ENCODE measurements at places on chromosomes 4 and X.

- H3K4me1 ChIP-seq, result no peaks in the 10 kb centered on the region
- H3K27me3 ChIP-seq, result no peaks in the 10 kb centered on the region
- H3K4me3 ChIP-seq, result no peak overlapping the region
- no peak overlapping the region for H3K27ac ChIP-seq
- DNase-seq, result no peak
Measured at GRCh38 chr4:71141125-71141524, 147.7 kb downstream of the DCK start.

GRCh38 chr4:165222651-165222994 lies 15.3 kb downstream of the KLHL2 start:
- peaks cover 11% of the 10 kb centered on the region for H3K4me1 ChIP-seq
- no peak for DNase-seq
- no peaks in the 10 kb centered on the region for H3K27me3 ChIP-seq

DNA sequence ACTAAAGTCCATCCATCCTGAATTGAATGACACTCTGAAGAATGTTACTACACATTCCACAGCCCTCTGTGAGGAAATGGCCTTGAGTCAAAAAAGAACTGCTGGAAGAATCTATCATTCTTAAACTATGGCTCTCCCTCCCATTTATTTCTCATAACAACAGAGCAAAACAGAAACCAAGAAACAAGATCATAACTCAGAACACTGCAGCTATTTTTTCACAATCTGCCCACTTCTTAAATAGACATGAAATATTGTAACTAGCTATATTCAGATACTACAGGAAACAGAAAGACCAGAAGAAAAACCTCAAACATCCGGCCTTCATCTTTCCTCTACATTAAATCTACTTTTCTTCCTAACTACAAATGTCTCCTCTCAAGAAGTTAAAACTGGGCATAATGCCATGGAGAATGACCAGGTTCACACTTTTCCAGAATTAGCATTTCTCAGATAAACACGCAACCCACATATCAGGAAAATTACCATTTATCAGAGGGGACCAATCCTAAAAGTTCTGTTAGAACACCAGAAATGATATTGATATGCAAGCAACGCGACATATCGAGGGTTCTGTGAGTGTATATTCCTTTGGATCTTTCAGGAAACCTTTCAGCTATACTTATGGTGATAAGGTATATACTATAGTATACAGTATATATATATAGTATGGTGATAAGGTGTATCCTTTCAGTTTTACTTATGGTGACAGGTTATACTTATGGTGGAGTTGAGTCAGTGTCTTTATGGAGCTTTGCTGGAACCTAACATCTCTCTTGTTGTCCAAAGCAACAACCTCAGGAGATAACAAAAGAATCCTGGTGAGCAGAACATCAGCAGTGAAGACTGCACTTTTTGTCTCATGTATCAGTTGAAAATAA lies 60.4 kb upstream of the IRF2 start:
- H3K27me3 ChIP-seq, result no peaks in the 10 kb centered on the region
- no peaks in the 10 kb centered on the region for H3K36me3 ChIP-seq
- no peak overlapping the region for H3K27ac ChIP-seq
- no peak overlapping the region for H3K4me3 ChIP-seq
- DNase-seq, result no peak
- peaks cover 7% of the 10 kb centered on the region for H3K4me1 ChIP-seq

DNA sequence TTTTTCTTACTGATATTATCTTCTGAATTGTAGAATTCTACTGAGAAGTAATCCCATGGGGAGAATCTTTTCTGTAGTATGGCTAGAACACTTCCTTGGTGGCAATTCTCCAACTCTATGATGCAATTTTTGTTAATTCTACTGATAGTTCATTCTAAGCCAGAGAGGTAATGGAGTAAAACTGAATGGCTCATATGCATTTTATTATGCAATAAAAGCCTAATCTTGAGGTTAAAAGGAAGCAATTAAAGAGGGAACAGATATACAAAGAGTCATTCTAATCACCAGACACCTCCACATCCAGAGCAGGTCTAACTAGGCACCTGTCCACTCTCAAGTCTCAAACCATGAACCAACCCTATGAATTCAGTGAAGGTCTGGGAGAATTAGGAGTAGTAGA lies 9.7 kb downstream of the RAP2C start:
- H3K27me3 ChIP-seq, result no peaks in the 10 kb centered on the region
- H3K27ac ChIP-seq, result no peak overlapping the region
- no peak for DNase-seq
- peaks cover 12% of the 10 kb centered on the region for H3K36me3 ChIP-seq
- H3K4me3 ChIP-seq, result no peak overlapping the region
- no peaks in the 10 kb centered on the region for H3K4me1 ChIP-seq

DNA sequence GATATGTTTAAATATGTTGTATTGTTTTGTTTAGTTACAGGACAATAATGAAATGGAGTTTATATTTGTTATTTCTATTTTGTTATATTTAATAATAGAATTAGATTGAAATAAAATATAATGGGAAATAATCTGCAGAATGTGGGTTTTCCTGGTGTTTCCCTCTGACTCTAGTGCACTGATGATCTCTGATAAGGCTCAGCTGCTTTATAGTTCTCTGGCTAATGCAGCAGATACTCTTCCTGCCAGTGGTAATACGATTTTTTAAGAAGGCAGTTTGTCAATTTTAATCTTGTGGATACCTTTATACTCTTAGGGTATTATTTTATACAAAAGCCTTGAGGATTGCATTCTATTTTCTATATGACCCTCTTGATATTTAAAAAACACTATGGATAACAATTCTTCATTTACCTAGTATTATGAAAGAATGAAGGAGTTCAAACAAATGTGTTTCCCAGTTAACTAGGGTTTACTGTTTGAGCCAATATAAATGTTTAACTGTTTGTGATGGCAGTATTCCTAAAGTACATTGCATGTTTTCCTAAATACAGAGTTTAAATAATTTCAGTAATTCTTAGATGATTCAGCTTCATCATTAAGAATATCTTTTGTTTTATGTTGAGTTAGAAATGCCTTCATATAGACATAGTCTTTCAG lies 26.9 kb downstream of the NUDT6 start:
- H3K36me3 ChIP-seq, result peaks cover 27% of the 10 kb centered on the region
- H3K4me1 ChIP-seq, result no peaks in the 10 kb centered on the region

GRCh38 chr4:99100876-99101275 lies 12.3 kb upstream of the ADH5 start:
- no peaks in the 10 kb centered on the region for H3K36me3 ChIP-seq
- H3K27me3 ChIP-seq, result no peaks in the 10 kb centered on the region
- no peak for DNase-seq
- no peak overlapping the region for H3K27ac ChIP-seq

DNA sequence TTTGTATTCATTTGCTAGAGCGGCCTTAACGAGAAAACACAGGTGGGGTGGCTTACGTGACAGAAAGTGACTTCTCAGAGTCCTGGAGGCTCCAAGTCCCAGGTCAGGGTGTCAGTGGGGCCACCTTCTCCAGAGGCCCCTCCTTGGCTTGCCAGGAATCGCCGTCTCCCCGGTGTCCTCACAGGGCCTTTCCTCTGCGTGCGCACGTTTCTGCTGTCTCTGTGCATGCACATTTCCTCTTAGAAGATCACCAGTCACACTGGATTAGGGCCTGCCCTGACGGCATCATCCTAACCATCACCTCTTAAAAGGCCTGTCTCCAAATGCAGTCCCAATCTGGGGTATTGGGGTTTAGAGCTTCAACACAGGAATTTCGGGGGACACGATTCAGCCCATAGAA lies 63.8 kb upstream of the HELT start:
- no peak for DNase-seq
- H3K4me1 ChIP-seq, result no peaks in the 10 kb centered on the region
- no peak overlapping the region for H3K27ac ChIP-seq
- no peaks in the 10 kb centered on the region for H3K27me3 ChIP-seq
